Foreskin keratinocyte (primary cell): ENCODE measurements at places on chromosomes 12 and 14.

DNA sequence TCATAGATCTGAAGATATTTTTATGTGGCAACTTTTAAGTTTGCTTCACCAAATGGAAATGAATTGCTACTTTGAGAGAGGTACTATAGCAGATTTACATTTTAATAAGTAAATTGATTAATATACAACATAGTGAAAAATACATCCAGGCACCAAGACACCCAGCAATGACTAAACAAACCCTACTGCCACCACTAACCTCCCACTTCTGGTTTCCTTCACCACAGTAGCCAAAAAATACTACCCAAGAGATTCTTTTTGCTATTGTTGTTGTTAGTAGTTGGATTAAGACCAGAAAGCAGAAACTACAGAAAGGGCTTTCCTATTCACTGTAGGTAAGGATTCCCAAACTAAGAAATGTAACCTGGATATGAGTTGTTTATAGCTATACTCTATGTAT, 54.1 kb downstream of the COCH start:
- DNase-seq: no peak

DNA sequence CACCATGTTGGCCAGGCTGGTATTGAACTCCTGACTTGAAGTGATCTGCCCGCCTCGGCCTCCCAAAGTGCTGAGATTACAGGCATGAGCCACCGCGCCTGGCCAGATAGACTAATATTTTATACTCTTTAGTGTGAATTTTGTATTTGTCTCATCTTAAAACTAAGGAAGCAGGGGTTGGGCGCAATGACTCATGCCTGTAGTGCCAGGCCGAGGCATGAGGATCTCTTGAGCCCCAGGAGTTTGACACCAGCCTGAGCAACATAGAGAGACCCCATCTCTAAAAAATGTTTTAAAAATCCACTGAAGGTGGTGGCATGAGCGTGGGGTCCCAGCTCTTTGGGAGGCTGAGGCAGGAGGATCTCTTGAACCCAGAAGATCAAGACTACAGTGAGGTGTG, 9.0 kb downstream of the DYNC1H1 start:
- no peak for DNase-seq

- no peak for DNase-seq
These were observed 88.1 kb downstream of the PIWIL1 start for GRCh38 chr12:130425698-130426245.

GRCh38 chr12:42255221-42255865, 17.3 kb upstream of the YAF2 start:
- no peak for DNase-seq

- no peak for DNase-seq
These were observed 53.4 kb downstream of the PLCZ1 start for GRCh38 chr12:18684430-18684829.

DNA sequence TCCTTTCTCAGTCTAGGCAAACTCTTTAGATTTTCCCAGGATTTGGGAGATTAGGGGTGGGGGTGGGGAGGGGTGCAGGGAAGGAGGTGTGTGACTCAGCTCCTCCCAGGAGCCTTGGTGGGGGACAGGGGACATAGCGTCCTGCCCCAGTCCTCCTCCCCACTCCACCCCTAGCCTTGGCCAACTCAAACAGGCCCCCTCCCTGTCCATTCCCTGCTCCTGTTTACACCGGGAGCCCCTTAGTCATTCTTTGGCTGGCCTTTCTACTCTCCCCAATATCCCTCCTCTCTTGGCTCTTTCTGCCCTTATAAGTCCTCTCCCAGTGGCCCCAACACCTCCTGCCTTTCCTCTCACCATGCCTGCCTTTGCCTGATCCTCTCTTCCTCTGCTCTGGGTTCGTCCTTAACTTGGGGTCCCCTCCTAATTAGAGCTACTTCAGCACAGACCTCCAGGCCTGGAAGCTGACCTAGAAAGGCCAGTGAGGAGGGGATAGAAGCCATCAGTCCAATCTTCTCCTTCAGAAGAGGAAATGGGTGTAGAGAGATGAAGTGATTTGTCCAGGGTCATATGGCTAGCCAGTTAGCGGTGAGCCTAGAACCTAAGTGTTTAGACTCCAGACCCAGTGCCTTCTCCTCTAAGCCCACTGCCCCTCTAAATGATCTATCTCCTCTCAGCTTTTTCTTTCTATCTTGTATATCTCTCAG, 2.3 kb upstream of the ITGA5 start:
- DNase-seq: no peak

GRCh38 chr14:94787092-94787491, 17.2 kb upstream of the GSC start:
- no peak for DNase-seq

GRCh38 chr12:1633459-1633858, 4.4 kb downstream of the WNT5B start:
- no peak for DNase-seq
